ENCODE measurements at places on chromosomes 11 and 22. TPM values are rescaled to one million over a fixed set of nuclear protein-coding genes. Genes with fewer than 3 reads are reported as not detected.

DNA sequence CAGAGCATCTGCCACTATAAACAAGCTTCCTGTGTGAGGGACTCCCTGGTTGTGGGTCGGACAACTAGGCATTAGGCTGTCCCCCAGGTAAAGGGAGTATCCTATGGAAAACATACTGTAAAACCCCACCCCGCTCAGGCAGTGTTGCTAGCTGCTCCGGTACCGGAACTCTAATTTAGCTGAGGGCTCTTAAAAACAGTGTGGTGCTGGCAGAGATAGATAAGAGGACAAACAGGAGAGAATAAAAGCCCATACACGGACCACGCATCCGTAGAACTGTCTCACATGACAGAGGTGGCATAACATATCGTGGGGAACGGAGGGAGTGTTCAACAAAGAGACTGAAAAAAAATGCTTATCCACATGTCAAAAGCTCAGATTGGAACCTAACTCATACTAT lies 3.4 kb upstream of the MOGAT2 start:
- no peak for DNase-seq

DNA sequence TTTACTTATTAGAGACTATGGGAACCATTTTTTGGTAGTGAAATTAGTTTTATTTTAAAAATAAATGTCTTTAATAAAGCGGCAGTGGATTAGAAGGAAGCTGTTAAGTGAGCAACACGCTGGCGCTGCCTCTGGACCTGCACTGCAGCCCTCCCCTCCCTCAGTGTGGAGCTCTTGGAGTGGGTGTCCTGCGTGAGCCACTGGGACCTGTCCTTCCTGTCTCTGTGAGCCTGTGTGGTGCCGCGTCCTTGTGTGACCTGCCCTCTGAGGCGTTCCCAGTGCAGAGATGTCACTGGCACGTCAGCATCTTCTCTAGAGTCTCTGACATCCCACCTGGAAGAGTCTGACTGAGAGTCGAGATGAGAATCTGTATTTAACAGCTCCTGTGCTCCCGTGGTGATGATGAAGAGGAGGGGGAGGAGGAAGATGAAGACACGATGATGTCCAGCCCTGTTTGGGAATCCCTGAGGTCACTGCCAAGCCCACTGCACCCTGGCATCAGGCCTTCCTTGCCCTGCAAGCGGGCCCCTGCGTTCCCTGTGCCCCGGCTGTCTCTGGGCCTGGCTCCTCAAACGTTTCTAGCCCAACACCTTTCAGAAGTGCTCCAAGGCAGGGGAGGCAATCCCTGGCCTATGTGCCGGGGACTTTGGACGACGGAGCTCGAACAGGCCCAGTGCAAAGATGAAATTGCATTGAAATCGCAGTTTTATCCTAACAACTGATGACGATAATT lies 271.8 kb downstream of the TBC1D22A start:
- no peak for DNase-seq

The POGLUT3 gene
- total RNA-seq, result not detected

- no peak for DNase-seq
Measured at GRCh38 chr11:116384407-116384806, 388.4 kb downstream of the BUD13 start.

The SEC14L6 gene
- total RNA-seq, result not detected

The CASP1 gene
- total RNA-seq, result not detected

- peak; percentile 42 for DNase-seq
Measured at GRCh38 chr11:62217191-62217748, 8.8 kb downstream of the SCGB2A1 start.

DNA sequence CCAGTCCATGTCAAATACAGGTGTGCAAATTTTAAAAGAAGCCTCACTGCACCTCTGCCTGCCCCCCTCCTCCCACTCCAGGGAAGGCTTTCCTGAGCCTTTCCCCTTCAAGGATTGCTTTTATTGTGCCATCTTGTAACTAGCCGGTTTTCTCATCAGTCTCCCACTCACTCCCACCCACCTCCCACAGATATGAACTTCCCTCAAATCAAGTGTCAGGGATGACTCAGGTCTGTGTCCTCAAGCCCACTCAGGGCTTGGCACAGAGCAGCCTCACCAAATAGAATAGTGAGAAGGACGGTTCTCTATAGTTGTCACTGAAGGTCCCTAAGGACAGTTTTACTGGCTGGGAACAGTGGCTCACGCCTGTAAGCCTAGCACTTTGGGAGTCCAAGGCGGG lies 43.0 kb downstream of the THAP12 start:
- no peak for DNase-seq

GRCh38 chr22:36953239-36954080 lies 40.0 kb downstream of the CSF2RB start:
- DNase-seq, result no peak

DNA sequence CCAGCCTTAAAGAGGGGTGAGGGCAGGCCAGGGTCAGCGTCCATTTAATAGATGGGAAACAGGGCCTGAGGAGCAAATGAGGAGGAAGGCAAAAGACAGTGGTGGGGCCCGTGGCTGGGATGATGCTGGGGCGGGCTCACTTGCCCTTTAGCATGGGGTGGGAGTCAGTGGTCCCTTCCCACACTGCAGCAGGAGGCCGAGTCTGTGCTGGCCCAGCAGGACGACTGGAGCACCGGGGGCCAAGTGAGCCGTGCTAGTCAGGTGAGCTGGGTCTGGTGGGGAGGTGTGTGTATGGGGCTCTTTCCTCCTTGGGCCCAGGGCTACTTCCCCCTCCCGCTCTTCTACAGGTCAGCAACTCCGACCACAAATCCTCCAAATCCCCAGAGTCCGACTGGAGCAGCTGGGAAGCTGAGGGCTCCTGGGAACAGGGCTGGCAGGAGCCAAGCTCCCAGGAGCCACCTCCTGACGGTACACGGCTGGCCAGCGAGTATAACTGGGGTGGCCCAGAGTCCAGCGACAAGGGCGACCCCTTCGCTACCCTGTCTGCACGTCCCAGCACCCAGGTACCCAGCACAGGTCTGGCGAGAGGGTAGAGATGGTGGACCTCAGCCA lies 12.8 kb downstream of the SCYL1 start:
- no peak for DNase-seq

GRCh38 chr11:73143126-73143838 lies 1.2 kb upstream of the FCHSD2 start:
- peak; percentile 55 for DNase-seq

The SLC39A13 gene
- 33.9 TPM for total RNA-seq

DNA sequence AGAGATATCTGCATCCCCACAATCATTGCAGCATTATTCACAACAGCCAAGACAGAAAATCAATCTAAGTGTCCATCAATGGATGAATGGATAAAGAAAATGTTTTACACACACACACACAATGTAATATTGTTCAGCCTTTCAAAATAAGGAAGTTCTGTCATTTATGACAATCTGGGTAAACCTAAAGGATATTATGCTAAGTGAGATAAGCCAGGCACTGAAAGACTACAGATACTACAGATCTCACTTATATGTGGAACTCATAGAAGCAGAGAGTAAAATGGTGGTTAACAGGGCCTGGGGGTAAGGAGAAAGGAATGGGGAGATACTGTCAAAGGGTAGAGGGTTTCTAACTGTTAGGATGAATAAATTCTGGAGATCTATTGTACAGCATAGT lies 36.0 kb upstream of the EED start:
- no peak for DNase-seq

GRCh38 chr11:95365348-95365747 lies 134.3 kb upstream of the SESN3 start:
- no peak for DNase-seq

- no peak for DNase-seq
Measured at GRCh38 chr11:118529584-118530175, 1.3 kb upstream of the TMEM25 start.

- DNase-seq, result no peak
Measured at GRCh38 chr11:32358729-32359128, 76.6 kb downstream of the WT1 start.

DNA sequence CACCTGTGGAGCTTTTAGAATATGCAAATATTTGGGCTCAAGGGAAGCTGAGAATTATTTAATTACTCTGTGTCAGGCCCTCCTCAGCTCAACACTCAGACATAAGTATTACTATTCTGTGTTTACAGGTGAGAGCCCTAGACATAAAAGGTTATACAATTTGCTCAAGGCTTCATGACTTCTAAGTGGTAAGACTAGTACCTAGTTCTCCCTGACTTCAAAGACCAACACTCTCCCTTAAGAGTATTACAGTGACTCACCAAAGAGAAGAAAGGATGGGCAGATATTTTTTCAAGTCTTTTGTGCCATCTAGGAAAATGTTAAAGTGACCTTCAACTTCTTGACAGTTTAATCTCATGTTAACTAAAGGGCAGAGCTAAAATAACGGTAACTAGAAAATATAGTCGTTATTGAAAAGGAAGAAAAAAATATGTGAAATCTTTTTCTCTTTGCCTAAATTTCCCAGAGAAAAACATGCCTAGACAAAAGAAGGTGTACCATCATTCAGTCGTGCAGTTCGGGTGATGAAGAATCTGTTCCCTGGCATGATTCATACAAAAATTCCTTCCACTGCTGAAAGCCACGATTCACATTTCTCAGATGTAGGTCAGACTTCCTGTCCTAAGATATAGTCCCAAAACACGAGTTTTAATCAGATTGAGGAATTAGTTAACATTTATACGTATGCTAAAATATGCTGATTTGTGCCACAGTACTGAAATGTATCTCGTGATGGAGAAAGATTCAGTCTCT lies 849.1 kb upstream of the API5 start:
- DNase-seq, result no peak

The DDTL gene
- 3.7 TPM for total RNA-seq

The P2RY2 gene
- not detected for total RNA-seq

DNA sequence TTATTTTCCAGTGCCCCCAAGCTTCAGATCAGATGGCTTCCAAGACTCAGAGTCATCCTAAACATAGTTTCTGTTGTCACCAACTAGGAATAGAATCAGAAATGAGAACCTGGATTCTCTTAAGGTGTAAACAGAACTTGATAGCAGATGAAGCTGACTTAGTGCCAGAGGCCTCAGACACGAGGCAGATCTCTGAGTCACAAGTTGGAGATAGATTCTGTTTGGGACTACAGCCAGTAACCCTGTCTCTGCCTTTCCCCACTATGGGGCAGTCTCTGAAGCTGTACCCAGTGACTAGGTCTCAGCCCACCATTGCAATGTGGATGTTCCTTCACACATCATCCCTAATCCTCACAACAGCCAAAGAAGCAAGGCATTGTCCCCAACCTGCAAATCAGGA lies 25.4 kb downstream of the NEU3 start:
- DNase-seq, result no peak

DNA sequence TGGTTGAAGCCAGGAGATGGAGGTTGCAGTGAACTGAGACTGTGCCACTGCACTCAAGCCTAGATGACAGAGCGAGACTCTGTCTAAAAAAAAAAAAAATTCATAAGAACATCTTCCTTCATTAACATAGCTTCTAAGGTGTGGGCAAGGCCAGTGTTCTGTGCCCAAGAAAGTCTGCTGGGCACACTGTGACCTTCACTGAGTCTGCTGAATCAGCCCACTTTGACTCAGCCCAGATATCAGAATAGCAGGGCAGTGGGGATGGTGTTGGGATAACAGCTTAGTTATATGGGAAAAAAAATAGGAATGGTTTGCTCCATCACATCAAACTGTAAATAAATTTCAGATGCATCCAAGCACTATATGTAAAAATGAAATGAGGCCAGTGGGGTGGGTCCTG lies 32.4 kb upstream of the XBP1 start:
- DNase-seq, result no peak

DNA sequence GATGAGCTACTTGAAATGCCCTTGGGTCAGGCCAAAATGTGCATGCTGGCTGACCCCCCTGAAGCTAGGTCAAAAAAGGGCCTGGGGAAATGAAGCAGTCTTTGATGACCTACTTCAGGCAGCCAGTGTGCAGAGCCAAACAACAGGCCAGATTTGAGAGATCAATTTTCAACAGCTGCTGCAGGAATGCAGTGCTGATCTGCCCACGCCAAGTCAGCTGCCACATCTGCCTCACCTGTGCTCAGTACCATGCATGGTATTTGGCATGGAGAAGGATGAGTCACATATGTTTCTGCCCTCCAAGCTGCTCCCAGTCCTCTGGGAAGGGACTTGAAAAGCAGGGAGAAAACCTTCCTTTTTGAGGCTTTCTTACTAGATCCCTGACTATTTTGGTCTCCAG lies 35.8 kb downstream of the MTNR1B start:
- no peak for DNase-seq

The MUC5AC gene
- not detected for total RNA-seq

DNA sequence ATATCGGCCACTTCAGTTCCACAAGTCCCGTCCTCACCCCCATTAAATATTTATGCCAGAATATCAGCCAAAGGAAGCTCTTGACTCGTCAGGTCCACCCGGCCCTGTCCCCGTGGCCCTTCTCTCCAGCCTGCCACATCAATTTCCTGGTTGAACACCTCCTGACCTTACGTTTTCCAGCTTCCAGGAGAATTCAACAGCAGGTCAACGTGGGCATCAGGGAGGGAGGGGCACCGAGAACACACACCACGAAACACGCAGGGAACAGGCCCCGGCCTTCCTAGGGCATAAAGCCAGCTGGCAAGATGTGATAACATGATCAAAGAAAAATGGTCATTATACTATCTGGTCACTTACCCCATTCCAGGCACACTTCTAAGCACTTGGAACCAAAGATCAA lies 15.3 kb downstream of the SULT4A1 start:
- no peak for DNase-seq

The TBX10 gene
- total RNA-seq, result 5.7 TPM

GRCh38 chr22:28937206-28938025 lies 54.0 kb downstream of the ZNRF3 start:
- no peak for DNase-seq

DNA sequence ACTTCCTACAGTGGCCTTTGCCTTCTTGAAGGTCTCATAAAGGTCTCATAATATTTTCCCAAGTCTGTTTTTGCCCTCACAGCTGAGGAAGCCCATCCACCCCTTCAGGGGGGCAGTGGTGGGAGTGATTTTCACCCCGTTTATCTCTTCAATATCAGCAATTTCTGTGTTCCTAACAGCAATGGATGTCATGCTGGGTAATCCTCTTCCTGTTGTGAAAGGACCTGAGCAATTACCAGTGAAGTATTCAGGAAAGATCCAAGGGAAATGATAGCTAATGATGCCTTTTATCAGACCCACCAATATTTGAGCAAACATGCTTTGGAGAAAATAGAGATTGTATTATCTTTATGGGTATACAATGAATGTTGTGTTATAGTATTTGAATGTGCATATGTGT lies 226.9 kb downstream of the INSC start:
- no peak for DNase-seq

DNA sequence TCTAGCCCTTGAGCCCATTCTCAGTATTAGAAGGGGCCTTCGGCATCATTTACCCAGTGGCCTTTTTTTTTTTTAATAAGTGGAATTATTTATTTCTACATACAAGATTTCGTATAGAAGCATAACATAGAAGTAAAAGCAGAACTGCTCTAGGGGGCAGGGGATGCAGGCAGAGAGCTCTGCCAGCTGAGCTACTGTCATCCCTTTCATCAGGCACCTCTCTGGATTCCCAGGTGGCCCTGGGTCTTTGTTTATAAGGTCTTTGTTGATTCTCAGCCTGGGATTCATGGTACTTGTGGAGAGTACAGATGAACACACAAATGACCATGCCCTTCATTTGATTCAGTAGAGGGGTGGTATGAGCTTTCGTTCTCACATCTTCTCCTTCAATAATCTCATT lies 66.4 kb downstream of the GAB2 start:
- peak; percentile 11 for DNase-seq

The H19 gene
- total RNA-seq, result not detected

- no peak for DNase-seq
Measured at GRCh38 chr11:120645639-120646038, 134.1 kb downstream of the GRIK4 start.

GRCh38 chr11:64251016-64251752 lies at the start of gene PLCB3:
TSS of gene PLCB3 (plus strand) at chr11:64251530. CDS start at chr11:64251650, 120 bp downstream.
- DNase-seq, result peak; percentile 70

Measured in OCI-LY7 (cell line).